ENCODE measurements at places on chromosomes 1 and 21. TPM values are rescaled to one million over a fixed set of nuclear protein-coding genes. Genes with fewer than 3 reads are reported as not detected.

The SDF4 gene
- total RNA-seq, result 169 TPM

The PDC gene
- not detected for total RNA-seq

The C1orf210 gene
- total RNA-seq, result not detected

The FAM177B gene
- total RNA-seq, result not detected

The AQP10 gene
- not detected for total RNA-seq

The EDARADD gene
- 23.3 TPM for total RNA-seq

The CACNA1S gene
- total RNA-seq, result not detected

The TYW3 gene
- 42.0 TPM for total RNA-seq

The TSPAN1 gene
- not detected for total RNA-seq

The CCDC30 gene
- 1.9 TPM for total RNA-seq

The OVAAL gene
- not detected for total RNA-seq

The PROK1 gene
- total RNA-seq, result not detected

The WDR64 gene
- total RNA-seq, result not detected

The OR2AK2 gene
- total RNA-seq, result not detected

Measured in CD8-positive, alpha-beta memory T cell (primary cell).